Right atrium auricular region (tissue), 2 donors: ENCODE measurements at places on chromosomes 1 and 21. TPM values are rescaled to one million over a fixed set of nuclear protein-coding genes. Genes with fewer than 3 reads are reported as not detected.

The TMPRSS2 gene
- total RNA-seq, result not detected

DNA sequence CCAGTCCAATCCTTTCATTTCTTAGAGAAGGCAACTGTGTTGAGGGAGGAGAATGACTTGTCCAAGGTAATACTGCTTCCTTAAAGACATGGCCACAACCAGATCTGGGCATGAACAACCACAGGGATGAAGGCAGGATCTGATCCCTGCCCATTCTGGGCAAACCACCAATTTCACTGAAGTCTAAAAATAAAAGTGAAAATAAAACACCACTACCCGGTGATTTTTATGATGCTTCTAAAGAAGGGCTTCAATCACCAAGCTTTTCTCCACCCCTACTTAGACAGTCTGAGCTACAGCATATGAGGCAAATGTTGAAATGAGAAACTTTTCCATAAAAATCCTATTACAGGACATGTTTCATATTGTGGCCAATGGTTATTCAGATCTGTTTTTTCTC, 133.0 kb downstream of the PTPN14 start:
- no peak for DNase-seq
- H3K27me3 ChIP-seq, result no peaks in the 10 kb centered on the region
- H3K27ac ChIP-seq, result no peak overlapping the region
- H3K4me3 ChIP-seq, result no peak overlapping the region
- no peaks in the 10 kb centered on the region for H3K4me1 ChIP-seq

GRCh38 chr1:66248257-66248656, 285.7 kb upstream of the SGIP1 start:
- peaks cover 5% of the 10 kb centered on the region for H3K4me1 ChIP-seq
- no peak for DNase-seq
- peak overlapping the region; percentile 25 for H3K27ac ChIP-seq
- H3K27me3 ChIP-seq, result no peaks in the 10 kb centered on the region

DNA sequence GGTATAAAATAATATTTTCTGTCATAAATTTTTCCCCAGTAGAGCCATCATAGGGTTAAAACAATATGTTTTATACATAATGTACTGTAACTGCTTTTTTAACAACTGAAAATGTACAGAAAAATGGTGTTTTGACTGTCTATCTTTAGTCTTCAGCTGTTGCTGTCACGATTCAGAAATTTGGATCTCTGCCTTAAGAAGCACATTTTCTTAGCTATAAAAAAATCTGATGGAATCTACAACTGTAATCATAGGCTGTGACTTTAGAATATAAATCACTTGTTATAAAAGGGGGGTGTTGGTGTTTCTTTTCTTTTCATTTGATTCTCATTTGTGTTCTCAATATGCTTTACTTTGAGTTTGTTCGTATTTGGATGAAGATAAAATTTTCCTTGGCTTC, 187.5 kb downstream of the PDE4B start:
- H3K27me3 ChIP-seq, result no peaks in the 10 kb centered on the region
- no peaks in the 10 kb centered on the region for H3K36me3 ChIP-seq
- no peak overlapping the region for H3K4me3 ChIP-seq
- H3K27ac ChIP-seq, result no peak overlapping the region

The S100A12 gene
- 5.5 TPM for total RNA-seq

DNA sequence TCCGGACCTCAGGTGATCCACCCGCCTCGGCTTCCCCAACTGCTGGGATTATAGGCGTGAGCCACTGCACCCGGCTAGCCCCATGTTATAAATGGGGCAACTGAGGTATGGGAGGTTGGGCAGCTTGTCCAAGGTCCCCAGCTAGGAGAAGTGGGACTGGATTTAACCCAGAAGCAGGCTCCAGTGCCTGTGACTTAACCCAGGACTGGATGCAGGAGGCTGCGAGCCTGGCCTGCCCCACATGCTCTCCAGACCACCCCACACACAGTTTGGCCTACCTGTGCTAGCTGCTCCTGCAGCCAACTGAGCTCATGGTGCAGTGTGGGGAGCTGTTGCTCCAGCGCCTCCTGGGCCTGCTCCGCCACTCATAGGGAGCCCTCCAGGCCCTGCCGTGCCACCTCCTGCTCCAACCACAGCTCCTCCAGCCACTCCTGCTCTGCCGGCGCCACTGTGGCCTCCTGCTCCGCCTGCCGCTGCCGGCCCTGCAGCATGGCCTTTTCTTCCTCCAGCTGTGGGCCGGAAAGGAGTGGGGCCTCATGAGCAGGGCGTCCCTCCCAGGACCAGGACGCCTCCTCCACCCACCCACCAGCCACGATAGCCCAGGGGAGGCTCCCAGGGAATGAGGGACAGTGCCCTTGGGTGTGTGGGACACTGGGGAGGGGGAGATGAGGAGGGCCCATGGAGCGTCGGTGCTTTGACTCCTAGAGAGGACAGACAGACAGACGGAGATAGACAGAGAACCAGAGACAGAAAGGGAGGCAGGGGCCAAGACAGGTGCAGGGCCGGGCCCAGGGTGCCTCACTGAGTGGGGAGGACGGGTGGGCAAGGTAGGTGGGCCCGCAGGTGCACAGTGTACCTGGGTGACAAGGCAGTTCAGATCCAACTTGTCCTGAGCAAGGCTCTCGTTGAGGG, 12.4 kb upstream of the NBPF1 start:
- no peak for DNase-seq
- H3K27ac ChIP-seq, result no peak overlapping the region
- H3K36me3 ChIP-seq, result peaks cover 81% of the 10 kb centered on the region
